Tibial nerve (tissue), 4 donors: ENCODE measurements at places on chromosomes 1 and 21. TPM values are rescaled to one million over a fixed set of nuclear protein-coding genes. Genes with fewer than 3 reads are reported as not detected.

DNA sequence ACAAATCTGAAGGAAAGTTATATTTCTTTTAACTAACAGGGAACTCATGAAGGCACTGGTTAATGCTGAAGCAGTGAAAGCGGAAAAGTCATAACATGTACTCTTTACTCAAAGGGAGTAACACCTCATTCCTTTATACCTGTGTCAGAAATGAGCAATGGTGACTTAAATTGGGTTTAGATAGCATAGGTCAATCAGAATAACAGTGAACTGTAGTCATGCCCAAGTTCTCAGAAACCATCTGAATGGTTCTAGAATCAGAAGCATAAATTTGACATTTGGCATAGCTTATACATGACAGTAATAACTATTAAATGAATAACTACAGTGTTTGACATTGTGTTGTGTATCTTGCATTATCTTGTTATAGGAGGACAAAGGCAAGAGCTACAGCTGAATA lies 382.0 kb downstream of the NUF2 start:
- no peaks in the 10 kb centered on the region for H3K4me1 ChIP-seq
- no peak overlapping the region for H3K27ac ChIP-seq

DNA sequence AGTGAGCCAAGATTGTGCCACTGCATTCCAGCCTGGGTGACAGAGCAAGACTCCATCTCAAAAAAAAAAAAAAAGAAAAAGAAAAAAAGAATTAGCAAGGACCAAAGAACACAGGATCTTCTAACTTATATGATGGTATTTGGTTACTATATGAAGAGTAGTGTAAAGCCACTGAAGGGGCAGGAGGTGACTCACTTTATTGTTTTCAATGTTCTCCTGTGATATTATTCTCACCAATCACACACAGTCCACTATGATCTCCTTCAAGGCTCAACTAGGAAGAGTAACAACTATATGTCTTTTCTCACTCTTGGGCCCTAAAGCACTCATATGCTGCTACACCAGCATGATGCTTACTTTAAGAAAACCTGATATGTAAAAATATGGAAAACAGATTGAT lies 26.7 kb downstream of the RC3H1 start:
- H3K4me1 ChIP-seq = peaks cover 1% of the 10 kb centered on the region
- no peak overlapping the region for H3K27ac ChIP-seq
- no peak for DNase-seq
- no peak overlapping the region for H3K4me3 ChIP-seq
- no peaks in the 10 kb centered on the region for H3K36me3 ChIP-seq

- no peak for DNase-seq
- no peaks in the 10 kb centered on the region for H3K4me1 ChIP-seq
- no peak overlapping the region for H3K27ac ChIP-seq
- H3K4me3 ChIP-seq = no peak overlapping the region
- H3K36me3 ChIP-seq = no peaks in the 10 kb centered on the region
- no peaks in the 10 kb centered on the region for H3K27me3 ChIP-seq
Observed at GRCh38 chr1:55860326-55860725, 645.2 kb upstream of the USP24 start.

DNA sequence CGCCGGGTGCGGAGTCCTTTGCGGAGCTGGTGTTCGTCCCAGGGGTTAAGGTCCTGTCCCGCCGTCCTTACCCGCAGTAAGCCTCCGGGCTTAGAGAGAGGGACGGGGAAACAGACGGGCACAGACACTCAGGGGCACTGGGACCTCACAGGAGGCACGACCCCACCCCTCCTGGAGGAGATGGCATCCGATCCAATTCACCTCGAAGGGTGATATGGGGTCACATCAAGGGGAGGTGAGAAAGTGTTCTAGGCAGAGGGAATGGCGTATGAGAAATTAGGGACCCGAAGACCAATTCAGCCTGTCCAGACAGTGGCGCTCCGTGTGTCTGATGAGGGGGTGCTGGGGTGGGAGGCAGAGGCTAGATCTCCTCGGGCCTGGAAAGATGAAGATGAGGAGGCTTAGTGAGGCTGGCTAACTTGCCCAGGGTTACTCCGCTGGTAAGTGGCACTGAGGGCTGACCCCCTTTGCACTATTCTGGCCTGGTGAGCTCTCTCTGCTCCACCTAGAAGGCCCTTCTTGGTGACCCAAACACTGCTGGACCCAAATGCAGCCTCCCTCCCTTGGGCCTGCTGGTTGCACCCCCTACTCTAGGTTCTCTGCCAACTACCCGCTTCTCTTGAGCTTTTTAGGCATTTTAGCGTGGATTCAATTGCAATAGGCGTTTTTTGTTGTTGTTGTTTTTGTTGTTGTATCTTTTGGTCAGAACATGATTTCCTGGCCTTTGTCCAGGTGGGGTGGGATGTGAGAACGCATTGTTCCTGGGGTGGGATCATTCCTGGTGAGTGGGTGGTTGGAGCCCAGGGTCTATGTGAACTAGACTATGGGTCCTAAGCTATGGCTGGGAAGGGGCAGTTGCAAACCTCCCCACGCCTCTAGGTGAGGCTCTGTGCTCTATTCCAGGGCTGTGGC lies 12.3 kb downstream of the BTBD19 start:
- H3K27me3 ChIP-seq = no peaks in the 10 kb centered on the region
- no peak for DNase-seq
- H3K27ac ChIP-seq = peak overlapping the region; percentile 95
- H3K36me3 ChIP-seq = peaks cover 16% of the 10 kb centered on the region

TOR3A gene
- 115 TPM for total RNA-seq

NBPF6 gene
- not detected for total RNA-seq

STIL gene
- total RNA-seq = 2.7 TPM

GRCh38 chr1:217188280-217189237 lies 442.3 kb downstream of the GPATCH2 start:
- no peak for DNase-seq
- no peaks in the 10 kb centered on the region for H3K4me1 ChIP-seq
- H3K4me3 ChIP-seq = no peak overlapping the region
- no peaks in the 10 kb centered on the region for H3K36me3 ChIP-seq
- no peak overlapping the region for H3K27ac ChIP-seq

GRCh38 chr1:66400660-66401059 lies 133.3 kb upstream of the SGIP1 start:
- no peak for DNase-seq
- no peak overlapping the region for H3K4me3 ChIP-seq
- H3K36me3 ChIP-seq = no peaks in the 10 kb centered on the region
- H3K27me3 ChIP-seq = no peaks in the 10 kb centered on the region

GRCh38 chr1:68011657-68012375 lies 38.6 kb downstream of the DIRAS3 start:
- no peak overlapping the region for H3K27ac ChIP-seq
- no peaks in the 10 kb centered on the region for H3K36me3 ChIP-seq

DNA sequence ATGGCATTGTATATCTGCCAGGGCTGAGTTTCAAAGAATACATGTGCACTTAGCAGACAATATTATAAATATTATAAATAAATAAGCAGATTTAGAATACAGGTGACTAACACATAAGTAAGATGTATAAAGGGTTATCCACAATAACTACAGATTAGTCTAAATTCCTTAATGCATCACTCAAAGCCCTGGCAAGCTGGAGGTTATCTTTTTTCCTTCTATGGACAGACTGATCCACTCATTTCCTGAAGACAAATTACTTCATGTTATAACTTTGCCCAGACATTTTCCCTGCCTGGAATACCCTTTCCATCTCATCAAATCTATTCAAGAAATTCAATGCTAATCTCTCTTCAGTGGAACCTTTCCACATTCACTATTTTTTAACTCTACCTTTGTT lies 38.8 kb downstream of the LUZP1 start:
- H3K4me1 ChIP-seq = no peaks in the 10 kb centered on the region
- no peak overlapping the region for H3K4me3 ChIP-seq
- H3K36me3 ChIP-seq = no peaks in the 10 kb centered on the region
- no peak overlapping the region for H3K27ac ChIP-seq

DNA sequence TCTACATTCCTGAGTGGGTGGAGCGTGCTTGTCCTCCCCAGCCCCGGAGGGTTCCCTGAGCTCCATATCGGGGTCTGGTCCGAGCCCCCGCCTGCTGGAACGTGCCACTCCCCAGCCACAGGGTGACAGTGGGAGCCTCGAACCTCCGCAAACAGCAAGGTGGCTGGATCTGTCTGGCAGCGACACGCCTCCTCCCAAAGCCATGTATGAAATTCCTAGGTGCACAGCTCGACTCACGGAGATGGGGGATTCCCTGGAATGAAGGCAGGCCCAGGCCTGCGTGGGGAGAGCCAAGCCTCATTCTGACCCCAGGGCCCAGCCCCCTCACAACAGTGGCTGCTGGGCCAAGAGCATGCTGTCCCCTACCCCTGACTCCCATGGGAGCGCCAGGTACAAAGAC lies 32.9 kb downstream of the TP73 start:
- no peak overlapping the region for H3K4me3 ChIP-seq
- DNase-seq = no peak
- no peaks in the 10 kb centered on the region for H3K4me1 ChIP-seq
- H3K36me3 ChIP-seq = no peaks in the 10 kb centered on the region
- H3K27ac ChIP-seq = no peak overlapping the region

ERICH3 gene
- total RNA-seq = 0.22 TPM

TMEM79 gene
- total RNA-seq = 2.4 TPM

- H3K4me3 ChIP-seq = no peak overlapping the region
- no peaks in the 10 kb centered on the region for H3K27me3 ChIP-seq
- no peaks in the 10 kb centered on the region for H3K4me1 ChIP-seq
- DNase-seq = no peak
- H3K27ac ChIP-seq = no peak overlapping the region
Observed at GRCh38 chr21:35833388-35833787, 226.9 kb downstream of the SETD4 start.

DNA sequence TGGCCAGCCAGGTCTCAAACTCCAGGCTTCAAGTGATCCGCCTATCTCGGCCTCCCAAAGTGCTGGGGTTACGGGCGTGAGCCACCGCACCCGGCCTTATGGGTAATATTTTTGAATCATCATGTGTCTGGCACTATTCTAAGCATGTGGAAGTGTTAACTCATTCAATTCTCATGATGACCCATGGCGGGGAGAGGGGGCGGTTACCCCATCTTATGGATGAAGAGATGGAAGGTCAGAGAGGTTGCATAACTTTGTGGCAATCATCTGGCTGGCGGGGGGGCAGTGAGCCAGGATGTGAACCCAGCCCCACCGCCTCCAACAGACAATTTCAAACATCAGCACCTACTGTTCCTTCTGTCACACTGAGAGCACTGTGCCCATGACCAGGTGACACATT lies 11.5 kb upstream of the TAS1R2 start:
- no peak for DNase-seq
- no peaks in the 10 kb centered on the region for H3K4me1 ChIP-seq
- H3K27ac ChIP-seq = no peak overlapping the region
- no peaks in the 10 kb centered on the region for H3K36me3 ChIP-seq
- H3K27me3 ChIP-seq = no peaks in the 10 kb centered on the region

GRCh38 chr21:39319251-39319756 lies 5.9 kb upstream of the BRWD1 start:
- H3K27me3 ChIP-seq = no peaks in the 10 kb centered on the region
- peaks cover 8% of the 10 kb centered on the region for H3K4me1 ChIP-seq
- H3K27ac ChIP-seq = no peak overlapping the region
- H3K4me3 ChIP-seq = no peak overlapping the region

S100A13 gene
- total RNA-seq = 74.4 TPM

DNA sequence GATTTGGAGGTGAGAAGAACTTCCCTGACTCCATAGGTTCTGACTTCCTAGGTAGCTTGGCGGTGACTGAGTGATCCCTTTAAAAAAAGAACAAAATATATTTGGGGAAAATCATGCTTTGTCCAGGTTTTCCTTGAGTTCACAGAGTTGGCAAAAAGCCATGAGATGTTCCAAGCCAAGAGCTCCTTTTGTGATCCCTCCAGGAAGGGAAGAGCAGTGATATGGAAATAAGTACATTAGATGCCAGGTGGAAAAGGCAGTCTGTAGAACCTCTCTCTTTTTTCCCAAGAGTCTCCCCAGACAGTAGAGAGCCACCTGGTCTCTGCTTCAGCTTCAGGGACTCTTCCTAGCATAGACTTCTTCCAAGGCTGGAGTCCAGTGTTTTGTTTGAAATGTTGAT lies 10.2 kb downstream of the TLCD4 start:
- no peak overlapping the region for H3K4me3 ChIP-seq
- no peak for DNase-seq
- H3K27me3 ChIP-seq = no peaks in the 10 kb centered on the region
- no peak overlapping the region for H3K27ac ChIP-seq
- H3K4me1 ChIP-seq = no peaks in the 10 kb centered on the region

NTNG1 gene
- total RNA-seq = 1.5 TPM
